ENCODE measurements at places on chromosomes 2 and 18.

- DNase-seq: no peak
These were observed 11.7 kb downstream of the ARHGAP28 start for GRCh38 chr18:6741232-6741663.

DNA sequence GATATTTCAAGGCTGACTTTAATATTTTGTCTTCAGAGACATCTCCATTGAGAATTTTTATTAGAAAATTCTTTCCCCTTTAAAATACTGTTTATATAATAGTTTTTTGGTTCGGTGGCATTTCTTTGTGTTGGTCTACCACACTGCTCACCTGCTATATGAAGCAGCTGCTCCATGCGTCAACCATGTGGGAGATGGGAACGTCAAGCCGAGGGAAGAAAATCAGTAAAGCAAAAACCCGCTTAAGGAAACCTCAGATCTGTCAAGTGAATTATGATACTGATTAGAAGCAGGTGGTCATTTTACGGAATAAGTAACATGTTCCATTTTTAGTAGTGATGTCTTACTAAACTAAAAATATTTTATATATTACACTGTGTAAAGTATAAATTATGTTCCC lies 5.6 kb upstream of the TMEM17 start:
- no peak for DNase-seq

GRCh38 chr2:219571311-219572236 lies at the start of gene OBSL1:
Gene OBSL1 (minus strand): TSS chr2:219571539. CDS start chr2:219571232, 307 bp downstream.
- DNase-seq: no peak

- no peak for DNase-seq
These were observed 784.8 kb upstream of the CDH2 start for GRCh38 chr18:28961669-28962228.

- no peak for DNase-seq
These were observed 1162.0 kb upstream of the SLC39A10 start for GRCh38 chr2:194495046-194495445.

DNA sequence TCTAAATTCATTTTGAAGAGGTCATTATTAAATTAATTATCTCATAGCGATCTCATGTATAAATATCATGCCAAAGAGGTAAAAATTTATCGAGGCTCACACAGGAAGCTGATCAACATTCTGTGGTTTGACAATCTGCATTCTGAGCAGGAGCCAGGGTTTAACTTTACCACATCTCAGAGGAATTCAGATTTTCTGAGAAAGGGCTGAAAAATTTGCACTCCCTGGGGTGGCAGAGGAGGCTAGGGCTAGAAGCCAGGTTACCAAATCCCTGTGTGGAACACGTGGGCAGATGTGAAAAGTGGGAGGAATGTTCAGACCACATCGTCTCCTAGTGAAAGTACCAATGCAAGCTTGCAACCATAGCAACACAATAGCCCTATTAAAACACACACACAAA lies 63.5 kb upstream of the CTLA4 start:
- peak; percentile 8 for DNase-seq

- no peak for DNase-seq
These were observed 569.9 kb upstream of the REG3G start for GRCh38 chr2:78455586-78455985.

- DNase-seq: no peak
These were observed 52.4 kb downstream of the CFAP221 start for GRCh38 chr2:119596638-119597037.

DNA sequence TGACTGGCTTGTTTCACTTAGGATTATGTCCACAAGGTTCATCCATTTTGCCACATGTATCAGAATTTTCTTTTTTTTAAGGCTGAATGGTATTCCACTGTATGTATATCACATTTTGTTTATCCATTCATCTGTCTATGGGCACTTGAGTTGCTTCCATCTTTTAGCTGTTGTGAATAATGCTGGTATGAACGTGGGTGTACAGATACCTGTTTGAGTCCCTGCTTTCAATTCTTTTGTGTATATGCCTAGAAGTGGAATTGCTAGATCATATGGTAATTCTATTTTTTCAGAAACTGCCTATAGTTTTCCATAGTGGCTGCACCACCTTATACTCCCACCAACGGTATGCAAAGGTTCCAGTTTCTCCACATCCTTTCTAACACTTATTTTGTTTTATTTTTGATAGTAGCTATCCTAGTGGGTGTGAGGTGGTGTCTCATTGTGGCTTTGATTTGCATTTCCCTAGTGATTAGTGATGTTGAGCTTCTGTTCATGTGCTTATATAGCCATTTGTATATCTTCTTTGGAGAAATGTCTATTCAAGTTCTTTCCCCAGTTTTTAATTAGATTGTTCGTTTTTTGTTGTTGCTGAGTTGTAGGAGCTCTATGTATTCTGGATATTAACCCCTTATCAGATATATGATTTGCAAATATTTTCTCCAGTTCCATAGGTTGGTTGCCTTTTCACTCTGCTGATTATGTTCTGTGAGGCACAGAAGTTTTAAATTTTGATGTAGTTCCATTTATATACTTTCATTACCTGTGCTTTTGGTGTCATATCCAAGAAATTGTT lies 40.7 kb downstream of the TTC39C start:
- no peak for DNase-seq

DNA sequence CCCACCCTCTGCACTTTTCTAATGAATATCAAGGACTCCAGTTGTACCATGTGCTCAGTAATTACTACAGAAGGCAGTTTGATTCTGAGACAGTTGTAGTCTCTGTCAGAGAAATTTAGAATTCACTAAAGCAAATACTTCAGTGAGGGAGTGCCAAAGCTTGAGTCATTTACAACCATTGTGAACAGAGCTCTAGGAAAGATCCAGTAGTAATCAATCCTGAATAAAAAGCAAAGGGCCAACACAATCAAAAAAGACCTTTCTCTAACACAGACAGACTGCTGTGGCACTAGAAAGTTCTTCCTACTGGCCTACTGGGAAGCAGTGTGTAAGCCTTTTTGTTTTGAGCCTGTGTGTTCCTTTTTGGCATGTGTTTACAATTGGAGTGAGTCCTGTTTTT lies 135.6 kb upstream of the UNC80 start:
- no peak for DNase-seq

DNA sequence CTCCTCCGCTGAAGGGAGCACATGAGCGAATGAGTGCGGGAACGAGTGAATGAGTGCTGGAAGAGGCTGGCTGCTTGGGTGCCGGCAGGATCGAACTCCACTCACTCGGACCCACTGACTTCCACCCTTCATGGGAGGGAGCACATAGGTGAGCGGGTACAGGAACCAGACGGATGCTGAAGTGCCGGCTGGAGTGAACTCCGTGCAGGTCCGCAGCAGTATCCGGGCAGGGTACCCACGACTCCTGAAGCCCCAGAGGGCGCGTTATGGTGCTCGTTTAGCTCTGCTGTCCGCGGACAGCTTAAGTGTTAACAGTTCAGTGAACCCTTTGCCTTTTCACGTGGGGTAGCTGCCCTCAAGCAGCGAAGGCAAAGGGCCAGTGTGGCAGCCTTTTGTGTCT lies 23.2 kb downstream of the RPRM start:
- no peak for DNase-seq

- DNase-seq: no peak
These were observed 70.4 kb downstream of the MYL12B start for GRCh38 chr18:3332376-3332775.

DNA sequence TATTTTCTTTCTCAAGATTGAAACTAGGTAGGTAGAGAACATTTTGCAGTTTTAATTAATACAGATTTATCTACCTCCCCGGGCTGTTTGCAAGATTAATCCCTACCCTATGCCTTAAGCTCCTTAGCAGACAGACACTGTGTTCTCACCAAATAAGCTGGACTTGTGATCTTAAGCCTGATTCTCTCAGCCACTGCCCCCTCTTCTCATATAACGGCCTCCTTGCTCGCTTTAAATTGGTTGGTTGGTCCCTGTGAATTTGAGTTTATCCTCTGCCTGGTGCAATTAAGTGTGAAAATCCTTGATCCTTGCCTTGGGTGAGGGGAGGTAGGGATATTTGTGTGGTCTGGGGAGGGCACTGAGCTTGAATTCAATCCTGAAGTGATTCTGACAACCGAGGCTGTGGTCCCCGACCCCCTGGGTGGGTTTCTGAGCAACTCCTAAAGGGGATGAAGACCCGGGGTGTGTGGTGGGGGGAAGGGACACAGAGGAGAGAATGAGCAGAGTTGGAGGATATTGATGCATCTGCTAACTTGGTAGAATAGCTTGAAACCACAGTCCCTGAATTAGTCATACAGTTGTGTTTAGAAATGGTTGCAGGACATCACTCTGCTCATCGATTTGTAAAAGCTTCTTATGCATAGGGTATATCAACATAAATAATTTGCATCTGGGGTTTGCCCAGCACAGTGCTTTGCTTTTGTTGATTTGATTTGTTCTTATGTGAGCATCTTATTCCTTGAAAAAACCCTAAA lies 36.9 kb upstream of the NCKAP5 start:
- no peak for DNase-seq

DNA sequence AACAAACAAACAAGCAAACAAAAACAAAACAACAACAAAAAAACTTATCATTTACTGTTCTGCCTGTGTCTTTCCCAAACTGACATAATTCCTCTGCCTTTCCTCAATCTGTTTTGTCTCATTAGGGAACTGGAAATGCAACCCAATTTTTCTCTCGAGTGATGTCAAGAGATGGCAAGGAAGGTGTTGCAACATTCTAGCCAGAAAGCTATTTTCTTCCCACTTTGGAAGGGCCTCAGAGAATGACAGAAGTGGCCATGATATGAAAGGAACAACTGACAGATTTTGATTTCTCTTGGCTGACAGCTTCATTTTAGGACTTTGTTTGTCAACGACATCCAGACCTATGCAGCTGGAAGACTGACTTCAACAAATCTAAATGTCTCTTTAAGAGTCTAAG lies 24.7 kb downstream of the RND3 start:
- DNase-seq: no peak

GRCh38 chr2:44974064-44974715 lies 32.7 kb downstream of the SIX3 start:
- DNase-seq: no peak

DNA sequence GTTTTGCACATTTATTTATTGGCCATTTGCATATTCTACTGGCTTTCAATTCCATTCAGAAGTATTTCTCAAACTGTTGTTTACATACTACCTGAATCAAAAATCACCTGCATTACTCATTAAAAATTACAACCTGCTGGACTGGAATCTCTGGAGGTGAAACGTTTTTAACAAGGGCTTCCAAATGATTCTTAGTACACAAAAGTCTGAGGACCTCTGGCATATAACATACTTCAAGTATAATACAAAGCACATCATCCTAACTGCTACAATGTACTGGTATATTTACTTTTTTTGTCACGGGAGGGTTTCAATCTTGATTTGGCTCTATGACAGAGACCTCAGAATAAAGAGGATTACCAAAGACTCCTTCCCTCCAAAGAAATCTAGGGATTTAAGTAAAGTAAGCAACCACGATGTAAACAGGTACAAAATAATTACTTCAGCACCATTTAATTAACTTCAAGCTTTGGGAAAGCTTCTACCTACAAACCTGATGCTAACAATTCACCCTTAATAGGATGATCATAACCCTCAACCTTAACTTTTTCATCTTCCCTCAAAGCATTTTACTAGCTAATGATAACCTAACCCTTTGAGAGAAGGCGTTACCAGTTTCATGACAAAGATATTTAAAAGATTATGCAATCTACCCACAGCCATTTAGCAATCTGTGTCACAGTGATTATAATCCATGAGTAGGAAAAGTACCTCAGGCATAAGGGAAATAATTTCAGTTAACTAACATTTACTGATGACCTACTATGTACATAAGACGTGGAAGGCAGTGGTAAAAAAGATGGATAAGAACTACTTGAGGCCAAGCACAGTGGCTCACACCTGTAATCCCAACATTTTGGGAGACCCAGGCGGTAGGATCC lies 24.7 kb downstream of the ATAD2B start:
- no peak for DNase-seq

- DNase-seq: no peak
These were observed 78.6 kb upstream of the RANBP2 start for GRCh38 chr2:108640731-108641130.
